ENCODE measurements at places on chromosomes 11 and 22.

- DNase-seq: no peak
Observed at GRCh38 chr11:45250035-45250718, 36.0 kb downstream of the SYT13 start.

DNA sequence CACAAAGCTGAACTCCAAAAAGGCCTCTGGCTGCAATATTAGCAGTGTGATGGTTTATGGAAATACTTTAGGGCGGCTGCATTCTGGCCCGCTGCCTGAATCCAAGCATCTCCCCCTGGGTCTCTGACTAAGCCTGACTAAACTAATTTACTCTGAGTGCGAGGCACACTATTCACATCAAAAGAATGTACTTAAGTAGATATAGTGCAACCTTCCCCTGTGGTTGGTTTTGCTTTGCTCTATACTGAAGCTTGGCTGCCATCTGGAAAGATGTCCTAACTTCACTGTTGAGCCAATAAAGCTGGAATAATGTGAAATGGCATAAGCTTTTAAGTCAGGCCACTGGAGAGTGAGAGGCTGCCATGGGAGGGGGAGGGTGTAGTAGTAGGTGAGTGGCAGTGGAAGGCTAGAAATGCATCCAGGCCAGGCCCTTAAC lies 321.6 kb downstream of the AASDHPPT start:
- peak; percentile 83 for DNase-seq

DNA sequence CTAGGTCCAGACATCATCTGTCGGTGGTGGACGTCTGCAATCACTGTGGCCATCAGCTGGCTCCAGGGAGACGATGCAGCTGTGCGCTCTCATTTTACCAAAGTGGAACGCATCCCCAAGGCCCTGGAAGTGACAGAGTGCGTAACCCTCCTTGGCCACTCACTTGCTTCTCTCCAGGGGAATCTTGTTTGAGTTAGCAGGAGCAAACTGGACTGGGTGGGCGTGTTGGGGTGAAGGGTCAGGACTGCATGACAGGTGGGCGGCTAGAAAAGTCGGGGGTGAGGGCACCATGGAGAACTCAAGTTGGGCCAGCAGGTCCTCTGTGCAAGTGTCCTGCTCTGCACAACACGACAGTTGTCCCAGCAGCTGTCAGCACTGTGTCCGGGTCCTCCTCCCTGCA lies 16.2 kb downstream of the SHISA8 start:
- no peak for DNase-seq

DNA sequence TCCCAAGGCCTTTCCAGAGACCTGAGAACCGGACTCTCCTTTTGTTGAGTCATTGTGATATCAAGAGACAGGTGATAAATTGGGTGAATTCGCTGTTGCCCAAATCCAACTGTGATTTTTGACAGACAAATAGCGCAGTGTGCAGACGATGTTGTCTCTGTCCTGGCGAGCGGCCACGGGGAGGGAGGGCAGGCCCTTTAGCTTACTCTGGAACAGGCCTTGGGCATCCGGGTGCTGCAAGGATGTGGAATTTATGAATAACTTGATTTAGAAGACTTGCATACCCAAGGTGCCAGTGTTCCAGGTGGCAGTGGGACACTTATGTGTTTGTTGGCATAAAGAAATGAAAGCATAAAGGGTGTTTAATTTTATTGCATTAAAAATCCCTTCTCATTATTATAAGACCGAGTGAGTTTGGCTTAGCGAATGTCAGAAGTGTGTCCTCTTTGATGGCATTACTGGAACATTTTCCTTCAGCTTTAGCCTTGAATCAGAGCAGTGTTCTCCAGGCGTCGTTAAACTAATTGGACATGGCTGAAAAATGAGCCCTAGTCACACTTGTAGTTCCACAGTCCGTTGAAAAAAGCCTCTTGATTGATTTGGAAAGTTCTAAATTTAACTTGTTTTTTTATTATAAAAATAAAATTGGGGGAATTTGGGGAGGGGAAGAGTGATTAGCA lies 9.4 kb downstream of the LDLRAD3 start:
- no peak for DNase-seq

- peak; percentile 84 for DNase-seq
Observed at GRCh38 chr22:39185601-39186012, 33.1 kb upstream of the CBX7 start.

DNA sequence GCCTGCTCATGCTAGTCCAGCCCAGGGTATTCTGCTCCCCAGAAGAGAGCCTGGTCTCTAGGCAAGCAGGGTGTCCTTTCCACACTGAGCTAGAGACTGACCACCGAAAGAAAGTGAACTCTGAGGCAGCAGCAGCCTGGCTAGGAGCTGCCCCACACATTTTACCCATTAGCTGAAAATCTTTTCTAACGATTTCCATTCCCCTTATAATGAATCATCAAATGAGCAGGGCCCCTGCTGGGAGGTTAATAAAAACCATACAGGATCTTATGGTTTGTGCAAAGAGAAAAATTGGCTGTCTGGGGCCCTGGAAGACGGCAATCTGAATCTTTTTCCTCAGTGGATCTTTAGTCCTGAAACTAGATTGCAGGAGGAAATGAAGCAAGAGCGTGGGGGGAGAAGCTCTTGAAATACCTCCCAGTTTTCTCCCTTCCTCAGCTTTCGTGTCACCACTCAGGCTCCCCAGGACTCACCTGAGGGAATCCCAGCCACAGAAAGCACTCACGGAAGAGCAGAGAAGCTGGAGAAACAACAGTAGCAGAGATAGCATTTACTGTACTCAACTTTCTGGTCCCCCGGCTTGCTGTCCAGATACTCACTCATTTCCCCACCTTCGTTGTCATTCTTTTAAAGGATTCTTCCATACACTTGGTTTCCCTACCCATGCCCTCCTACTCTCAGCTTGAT lies 74.7 kb upstream of the CD44 start:
- no peak for DNase-seq

GRCh38 chr11:15867871-15868270 lies 488.5 kb downstream of the SOX6 start:
- no peak for DNase-seq

DNA sequence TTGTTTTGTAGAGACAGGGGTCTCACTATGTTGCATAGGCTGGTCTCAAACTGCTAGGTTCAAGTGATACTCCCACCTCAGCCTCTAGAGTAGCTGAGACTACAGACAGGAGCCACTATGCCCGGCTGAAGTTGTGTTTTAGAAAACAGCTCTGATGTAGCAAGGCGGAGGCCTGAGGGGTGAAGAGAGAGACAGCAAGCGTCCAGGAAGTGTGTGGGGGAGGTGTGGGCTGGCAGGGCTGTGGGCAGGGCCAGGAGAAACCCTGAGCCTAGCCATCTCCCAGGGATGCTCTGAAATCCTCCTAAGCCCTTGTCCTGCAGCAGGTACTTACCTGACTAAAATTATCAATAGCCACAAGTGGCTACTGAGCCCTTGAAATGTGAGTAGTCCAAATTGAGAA lies 16.1 kb upstream of the RPS3 start:
- DNase-seq: no peak

GRCh38 chr11:110454609-110455008 lies 24.9 kb downstream of the FDX1 start:
- no peak for DNase-seq

GRCh38 chr22:44369293-44369661 lies 56.5 kb upstream of the SHISAL1 start:
- DNase-seq: no peak

DNA sequence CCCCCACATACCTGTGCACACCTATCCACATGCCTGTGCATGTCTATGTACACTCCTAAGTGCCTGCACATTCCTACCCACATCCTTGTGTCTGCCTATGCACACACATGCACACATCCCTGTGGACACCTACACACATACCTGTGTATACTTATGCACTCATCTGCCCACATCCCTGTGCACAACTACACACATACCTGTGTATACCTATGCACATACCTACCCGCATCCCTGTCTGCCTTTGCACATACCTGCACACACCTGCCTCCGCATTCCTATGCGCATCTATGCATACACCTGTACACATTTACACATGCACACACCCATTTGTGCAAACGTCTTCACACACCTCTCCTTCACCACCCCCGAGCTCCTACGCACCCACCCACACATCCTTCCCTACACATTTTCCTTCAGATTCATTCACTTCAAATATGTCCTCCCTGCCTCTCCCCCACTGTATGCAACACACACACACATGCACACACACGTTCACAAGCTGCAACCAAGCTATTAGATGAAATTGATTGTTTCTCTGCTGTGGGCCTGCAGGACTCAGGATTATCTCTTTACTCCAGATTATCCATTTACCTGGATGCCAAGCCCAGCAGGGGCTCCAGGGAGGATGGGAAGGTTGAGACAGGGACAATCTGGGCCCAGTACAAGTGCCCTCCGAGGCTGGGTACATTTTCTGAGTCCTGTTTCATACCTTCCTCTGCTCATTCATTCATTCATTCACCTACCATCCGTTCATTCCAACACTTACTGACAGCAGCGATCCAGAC lies 53.2 kb downstream of the TSPAN18 start:
- no peak for DNase-seq

DNA sequence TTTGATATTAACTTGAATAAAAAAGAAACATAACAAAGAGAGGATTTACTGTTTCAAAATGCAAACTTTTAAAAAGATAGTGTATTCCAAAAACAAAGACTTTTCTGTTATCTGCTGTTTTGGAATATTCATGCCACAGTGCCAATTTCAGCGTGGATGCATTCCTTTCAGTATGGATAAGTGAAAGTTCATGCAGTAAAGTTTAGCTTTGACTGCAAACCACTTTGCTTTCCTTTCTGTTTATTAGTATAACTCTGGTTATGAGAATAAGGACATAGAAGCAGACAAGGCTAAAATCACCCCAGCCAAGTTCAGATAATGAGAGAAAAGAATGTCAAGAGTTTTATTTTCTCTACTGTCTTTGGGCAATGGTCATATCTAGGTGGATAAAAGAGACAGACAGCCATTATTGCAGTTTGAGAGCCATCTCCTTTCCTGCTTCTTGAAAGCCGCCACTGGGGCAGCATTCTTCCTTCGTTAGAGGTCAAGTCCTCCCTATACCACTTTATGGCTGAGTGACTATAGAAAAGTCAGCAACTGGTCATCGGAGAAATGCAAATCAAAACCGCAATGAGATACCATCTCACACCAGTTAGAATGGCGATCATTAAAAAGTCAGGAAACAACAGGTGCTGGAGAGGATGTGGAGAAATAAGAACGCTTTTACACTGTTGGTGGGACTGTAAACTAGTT lies 82.4 kb upstream of the BLID start:
- DNase-seq: no peak

GRCh38 chr22:46674367-46674781 lies 54.2 kb downstream of the GRAMD4 start:
- no peak for DNase-seq

DNA sequence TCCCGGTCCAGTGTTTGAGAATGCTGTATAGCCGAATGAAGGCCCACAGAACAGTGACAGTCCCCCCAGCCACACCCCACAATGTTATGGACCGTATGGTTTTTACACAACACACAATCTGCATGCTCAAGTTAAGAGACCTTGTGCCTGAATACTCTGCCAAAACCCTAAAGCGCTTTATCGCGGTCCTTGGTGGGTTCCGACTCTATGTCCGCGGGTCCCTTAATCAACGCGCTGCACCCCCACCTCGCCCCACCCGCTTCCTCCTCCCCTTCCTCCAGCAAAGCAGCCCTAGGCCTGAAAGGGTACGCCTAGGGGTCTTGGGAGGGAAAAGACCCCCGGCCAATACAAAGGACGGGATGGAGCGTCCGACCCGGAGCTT lies 442 bp downstream of the COPB1 start:
- peak; percentile 22 for DNase-seq

GRCh38 chr11:73851046-73851764 lies 25.4 kb downstream of the COA4 start:
- DNase-seq: no peak

- peak; percentile 70 for DNase-seq
Observed at GRCh38 chr11:134040386-134041302, 28.2 kb upstream of the JAM3 start.

GRCh38 chr11:57199330-57199729 lies 17.6 kb downstream of the LRRC55 start:
- no peak for DNase-seq

GRCh38 chr11:34910817-34911216 lies 5.4 kb downstream of the APIP start:
- DNase-seq: no peak

- DNase-seq: no peak
Observed at GRCh38 chr11:64687643-64688533, 35.1 kb downstream of the NRXN2 start.

GRCh38 chr11:126146454-126147192 lies 64.8 kb downstream of the RPUSD4 start:
- DNase-seq: no peak

GRCh38 chr11:96783311-96783710 lies 393.5 kb downstream of the JRKL start:
- DNase-seq: no peak

DNA sequence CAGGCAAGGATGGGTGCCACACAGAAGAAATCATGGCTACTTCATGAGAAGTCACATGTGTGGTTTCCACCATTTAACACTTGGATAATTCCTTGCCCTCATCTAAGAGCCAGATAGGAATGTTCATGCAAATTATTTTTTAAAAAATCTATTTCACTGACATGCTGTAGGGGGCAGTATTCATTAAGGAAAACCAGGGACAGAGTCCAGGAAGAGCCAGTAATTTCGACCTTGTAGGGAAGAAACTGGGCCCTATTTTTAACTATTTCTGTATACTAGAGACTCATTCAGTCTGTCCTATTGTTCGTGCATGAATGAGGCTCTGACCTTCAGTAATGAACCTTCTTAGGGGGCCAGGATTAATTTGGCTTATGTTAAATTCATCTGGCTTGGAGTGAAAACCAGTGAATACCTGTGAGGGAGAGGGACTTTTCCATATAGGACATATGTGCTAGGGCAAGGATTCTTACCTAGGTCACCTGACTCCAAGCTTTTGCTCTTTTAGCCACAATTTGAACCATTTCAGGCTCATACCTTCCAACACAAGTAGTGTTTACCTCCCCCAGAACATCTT lies 192.7 kb downstream of the NAV2 start:
- DNase-seq: peak; percentile 64

DNA sequence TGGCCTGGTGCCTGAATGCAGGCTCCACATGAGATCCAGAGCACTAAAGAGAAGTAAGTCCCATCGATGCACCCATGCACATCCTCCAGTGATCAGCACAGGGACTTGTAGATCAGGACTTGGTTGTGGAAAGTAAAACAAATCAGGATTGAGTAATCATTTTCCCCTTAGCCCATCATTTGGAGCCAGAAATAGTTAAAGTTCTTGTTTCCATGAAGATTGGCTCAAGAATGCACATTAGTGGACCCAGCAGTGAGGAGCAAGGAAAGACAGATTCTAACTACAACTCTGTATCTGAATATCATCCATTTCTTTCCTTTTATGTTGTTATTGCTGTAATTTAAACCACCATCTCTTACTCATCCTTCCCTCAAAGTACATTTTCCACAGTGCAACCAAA lies 19.1 kb downstream of the CCDC83 start:
- no peak for DNase-seq

Data from AG08396 (cell line).